ENCODE measurements at places on chromosomes 1 and 21. TPM values are rescaled to one million over a fixed set of nuclear protein-coding genes. Genes with fewer than 3 reads are reported as not detected.

The SNX7 gene
- total RNA-seq, result 9.8 TPM

DNA sequence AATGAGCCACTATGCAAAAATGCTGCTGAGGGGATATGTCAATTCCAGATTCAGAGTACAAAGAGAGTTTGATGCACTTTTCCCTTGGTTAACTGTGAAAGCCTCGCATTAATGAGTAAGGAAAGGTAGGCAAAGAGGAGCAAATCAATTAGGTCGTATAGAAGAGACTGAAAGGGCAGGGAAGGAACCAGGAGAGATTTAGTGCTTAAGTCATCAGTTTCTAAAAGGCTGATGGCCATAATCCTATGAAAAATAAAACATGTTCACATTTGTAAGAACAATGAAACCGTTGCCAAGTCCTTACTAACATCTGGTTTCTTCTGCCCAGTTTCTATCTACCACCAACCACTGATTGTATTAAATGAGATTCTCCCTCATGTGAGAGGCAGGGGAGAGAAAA lies 118.4 kb upstream of the PALMD start:
- no peak for DNase-seq

The CCDC185 gene
- total RNA-seq, result not detected

DNA sequence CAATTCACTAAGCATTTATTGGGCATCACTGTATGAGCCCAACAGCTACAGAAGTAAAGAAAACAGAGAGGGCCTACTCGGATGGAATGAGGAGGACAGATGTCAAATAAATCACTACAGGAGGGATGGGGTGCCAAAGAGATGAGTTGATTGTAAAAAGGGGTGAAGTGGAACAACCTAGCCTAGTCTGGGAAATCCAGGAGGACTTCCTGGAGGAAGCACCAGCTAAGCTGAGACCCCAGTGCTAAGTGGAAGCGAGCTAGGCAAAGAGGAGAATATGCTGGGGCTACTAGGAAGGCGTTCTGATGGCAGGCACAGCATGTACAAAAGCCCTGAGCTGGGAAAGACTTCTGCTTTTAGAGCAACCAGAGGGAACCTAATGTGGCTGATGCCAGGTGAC lies 42.1 kb downstream of the TAS1R2 start:
- DNase-seq, result no peak

- DNase-seq, result no peak
Observed at GRCh38 chr1:149940427-149940826, 3.7 kb upstream of the MTMR11 start.

- no peak for DNase-seq
Observed at GRCh38 chr1:27656157-27656893, 15.7 kb downstream of the IFI6 start.

GRCh38 chr1:38728585-38728908 lies 131.0 kb downstream of the RRAGC start:
- no peak for DNase-seq

DNA sequence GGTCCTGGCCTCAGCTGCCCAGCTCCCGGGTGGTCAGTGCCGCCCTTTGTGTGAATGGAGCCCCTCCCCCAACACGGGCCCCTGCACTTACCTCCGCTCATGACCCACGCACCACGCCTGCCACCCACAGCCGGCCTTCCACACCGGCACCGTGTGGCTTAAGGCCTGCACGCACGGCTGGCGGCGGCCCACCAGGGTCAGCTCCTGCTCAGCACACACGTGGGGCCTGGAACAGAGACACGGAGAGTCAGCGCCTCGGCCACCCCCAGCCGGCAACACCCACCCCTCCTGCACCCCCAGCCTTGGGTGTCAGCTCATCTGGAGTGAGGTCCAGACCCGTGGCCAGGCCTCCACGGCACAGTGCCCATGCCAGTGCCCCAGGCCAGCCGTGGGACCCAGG lies 8.9 kb downstream of the MEGF6 start:
- no peak for DNase-seq

The CCDC27 gene
- total RNA-seq, result not detected

The PLA2G4A gene
- total RNA-seq, result 2.4 TPM

DNA sequence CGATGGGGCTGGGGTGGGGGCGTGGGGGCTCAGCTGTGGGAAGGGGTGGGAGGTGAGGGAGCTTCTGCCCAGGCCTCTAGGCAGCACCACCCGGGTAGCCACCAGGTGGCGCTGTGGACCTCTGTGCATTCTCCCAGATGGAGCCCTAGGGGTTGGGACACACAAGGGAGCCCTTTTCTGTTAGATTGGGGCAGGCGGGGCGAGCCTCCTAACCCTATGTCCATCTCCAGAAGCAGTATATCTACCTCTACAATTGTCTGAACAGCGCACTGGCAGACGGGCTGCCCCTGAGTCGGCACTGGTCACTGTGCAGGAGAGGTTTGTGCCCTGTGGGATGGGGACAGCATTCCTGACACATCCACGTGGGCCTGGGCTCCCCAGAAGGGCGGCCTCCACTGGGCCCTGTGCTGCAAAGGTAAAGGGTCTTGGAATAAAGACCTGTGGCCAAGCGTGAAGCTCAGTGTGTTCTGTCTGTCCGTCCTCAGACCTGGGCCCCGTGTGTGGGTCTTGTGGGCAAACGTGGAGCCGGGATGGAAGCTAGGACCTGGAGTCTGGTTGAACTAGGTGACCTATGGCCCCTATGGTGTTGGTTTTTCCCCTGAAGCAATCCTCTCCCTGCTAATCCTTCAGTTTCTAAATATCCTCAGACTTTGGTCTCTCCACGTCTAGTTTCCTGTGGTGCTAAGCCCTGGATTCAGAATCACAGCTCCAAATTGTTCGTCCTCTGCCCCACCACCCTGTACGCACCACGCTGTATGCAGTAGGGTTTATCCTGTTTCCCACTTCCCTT lies 4.4 kb upstream of the LGR6 start:
- DNase-seq, result peak; percentile 82

The KRTAP13-2 gene
- total RNA-seq, result not detected

The CD1E gene
- not detected for total RNA-seq

- DNase-seq, result no peak
Observed at GRCh38 chr21:24046829-24047443, 1560.3 kb downstream of the MRPL39 start.

The CCDC24 gene
- 5.6 TPM for total RNA-seq

The TCEA3 gene
- total RNA-seq, result 117 TPM

DNA sequence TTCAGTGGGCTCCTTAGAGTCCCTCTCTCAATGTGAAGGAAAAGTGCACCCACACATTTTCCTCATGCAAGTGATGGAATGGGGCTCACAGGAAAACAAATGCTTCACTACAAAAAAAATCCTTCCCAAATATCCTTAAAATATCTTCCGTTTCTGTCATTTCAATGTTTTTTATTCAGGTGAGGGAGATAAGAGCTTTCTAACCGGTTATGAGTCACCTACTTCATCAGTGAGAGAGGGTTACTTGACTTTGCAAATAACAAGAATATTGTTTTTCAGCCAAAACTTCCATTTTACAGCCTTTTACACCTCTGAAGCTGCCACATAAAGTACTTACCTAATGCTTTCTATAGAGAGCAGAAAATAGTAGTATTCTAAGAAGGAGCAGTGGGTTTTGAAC lies 98.3 kb upstream of the CD55 start:
- DNase-seq, result no peak

The RIPK4 gene
- total RNA-seq, result 10.0 TPM

- DNase-seq, result no peak
Observed at GRCh38 chr1:110846861-110847260, 26.1 kb upstream of the CD53 start.

The ENSA gene
- 67.4 TPM for total RNA-seq

The SYCP1 gene
- not detected for total RNA-seq

DNA sequence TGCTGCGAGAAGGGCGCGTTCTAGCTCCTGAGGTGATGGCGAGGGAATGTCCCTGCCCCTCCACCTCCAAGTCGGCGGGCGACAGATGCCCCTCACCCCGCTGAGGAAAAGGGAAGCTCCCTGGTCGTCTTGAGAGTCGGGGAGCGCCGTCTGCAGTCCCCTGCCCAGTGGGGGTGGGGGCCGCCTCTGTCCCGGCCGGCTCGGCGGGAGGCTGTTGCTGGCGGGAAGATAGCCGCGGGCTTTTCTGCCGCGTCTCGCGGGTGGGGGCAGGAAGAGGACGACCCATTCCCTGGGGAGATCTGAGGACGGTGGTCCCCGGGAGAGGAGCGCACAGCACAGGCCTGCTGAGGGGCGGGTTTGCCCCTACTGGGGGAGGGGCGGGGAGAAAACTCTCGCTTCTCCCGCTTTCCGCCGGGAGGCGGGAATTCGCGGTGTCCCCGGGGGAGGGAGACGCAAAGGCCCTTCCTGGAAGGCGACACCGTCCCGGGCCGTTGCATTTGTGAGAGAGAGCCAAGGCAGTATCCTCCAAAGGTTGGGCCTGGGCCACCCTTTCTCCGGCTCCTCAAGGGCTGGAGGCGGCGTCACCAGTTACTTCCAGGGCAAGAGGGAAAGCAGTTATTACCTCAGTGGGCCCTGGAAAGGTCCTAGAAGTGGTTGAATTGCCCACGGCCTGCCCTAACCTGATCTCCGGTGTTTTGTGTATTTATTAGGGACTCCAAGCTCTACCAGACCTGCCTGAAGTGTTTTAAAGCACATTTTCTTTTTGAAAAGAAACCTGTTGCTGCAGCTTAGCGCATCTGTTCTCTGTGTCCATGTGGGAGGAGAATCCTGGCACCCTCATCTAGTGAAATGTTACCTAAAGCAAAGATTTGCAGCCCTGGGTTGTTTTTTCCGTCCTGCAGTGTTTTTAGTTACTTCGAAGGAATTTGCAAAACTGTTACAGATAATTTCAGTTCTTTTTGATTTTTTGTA lies 648 bp downstream of the S100PBP start:
- peak; percentile 72 for DNase-seq

The HAO2 gene
- not detected for total RNA-seq

DNA sequence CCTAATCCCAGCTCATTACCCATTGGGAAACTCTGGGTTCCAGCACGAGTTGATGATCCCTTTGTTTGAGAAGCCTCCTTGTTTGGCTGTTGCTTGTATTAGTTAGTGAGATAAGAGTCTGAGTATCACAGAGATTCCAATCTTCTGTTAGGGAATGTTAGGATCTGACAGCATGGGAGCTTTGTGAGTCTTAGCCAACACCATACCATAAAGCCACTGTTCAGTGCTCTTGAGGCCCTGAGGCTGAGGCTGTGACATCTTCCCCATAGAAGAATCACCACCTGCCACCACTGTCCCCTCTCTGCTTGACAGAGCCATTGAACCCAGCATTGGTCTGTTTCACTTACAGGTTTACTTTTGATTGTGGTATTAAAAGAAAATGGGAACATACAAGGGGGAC lies 29.3 kb upstream of the NFASC start:
- DNase-seq, result no peak

DNA sequence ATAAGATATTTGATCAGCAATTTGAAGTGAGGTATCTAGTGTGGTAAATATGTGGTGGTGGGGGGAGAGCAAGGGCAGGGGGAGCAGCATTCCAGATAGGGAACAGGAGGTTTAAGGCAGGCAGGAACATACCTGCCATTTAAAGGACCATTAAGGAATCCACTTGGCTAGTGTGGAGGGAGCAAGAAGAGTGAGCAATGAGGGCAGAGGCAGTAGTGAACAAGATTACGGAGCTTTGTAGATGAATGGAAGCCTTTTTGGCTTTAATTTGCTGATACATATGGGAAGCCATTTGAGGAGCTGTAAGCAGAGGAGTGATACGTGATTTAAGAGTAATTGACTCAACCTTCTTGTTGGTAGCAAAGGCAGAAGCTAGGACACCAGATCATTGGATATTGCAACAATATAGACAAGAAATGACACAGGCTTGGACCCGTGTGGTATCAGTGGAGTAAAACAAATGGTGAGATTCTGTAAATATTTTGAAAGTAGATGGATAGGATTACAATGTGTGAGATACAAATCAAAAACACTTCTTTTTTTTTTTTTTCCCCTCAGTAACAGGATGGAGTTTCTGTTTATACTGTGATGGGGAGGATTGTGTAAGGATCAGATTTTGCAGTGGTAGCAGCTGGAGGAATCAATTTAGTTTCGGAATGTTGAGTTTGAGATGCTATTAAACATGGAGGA lies 73.8 kb upstream of the B3GALT2 start:
- DNase-seq, result no peak

The AXDND1 gene
- 0.26 TPM for total RNA-seq

- DNase-seq, result no peak
Observed at GRCh38 chr21:19899645-19900044, 1098.6 kb upstream of the NCAM2 start.

GRCh38 chr1:30895382-30895943 lies 13.1 kb downstream of the SDC3 start:
- no peak for DNase-seq

DNA sequence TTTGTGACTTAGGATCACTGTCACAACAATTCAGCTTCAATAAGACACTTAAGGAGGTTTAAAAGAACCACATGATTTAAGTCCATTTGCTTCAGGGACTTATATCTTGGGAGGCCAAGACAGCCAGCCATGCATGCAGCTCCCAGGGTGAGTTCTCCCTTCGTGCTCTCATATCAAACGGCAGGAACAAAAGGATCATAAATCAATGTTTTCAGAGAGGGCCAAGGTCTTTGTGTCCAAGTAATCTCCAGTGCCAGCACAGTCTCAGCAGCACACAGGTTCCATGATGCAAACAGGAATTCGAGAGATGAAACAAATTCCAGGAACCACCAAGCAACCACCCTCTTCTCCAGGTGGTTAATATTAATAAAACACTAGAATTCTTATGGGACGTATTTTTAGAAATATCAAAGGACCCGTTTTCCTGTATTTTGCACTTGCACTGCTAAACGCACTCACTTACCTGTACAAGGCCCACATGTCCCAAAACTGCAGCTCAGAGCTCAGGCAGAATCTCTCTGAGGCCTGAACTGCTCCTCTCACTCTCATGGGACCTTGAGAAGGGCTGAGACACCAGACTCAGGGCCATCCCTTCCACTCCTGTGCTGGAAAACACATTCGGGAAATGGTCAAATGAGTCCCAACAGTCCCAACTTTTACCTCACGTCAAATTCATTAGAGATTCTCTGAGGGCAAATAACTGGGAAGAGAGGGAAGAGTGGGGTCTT lies 100.0 kb upstream of the RAB4A start:
- no peak for DNase-seq

- DNase-seq, result no peak
Observed at GRCh38 chr1:1981142-1981500, 22.5 kb downstream of the CFAP74 start.

GRCh38 chr1:22615886-22616285 lies 20.5 kb upstream of the C1QA start:
- no peak for DNase-seq

DNA sequence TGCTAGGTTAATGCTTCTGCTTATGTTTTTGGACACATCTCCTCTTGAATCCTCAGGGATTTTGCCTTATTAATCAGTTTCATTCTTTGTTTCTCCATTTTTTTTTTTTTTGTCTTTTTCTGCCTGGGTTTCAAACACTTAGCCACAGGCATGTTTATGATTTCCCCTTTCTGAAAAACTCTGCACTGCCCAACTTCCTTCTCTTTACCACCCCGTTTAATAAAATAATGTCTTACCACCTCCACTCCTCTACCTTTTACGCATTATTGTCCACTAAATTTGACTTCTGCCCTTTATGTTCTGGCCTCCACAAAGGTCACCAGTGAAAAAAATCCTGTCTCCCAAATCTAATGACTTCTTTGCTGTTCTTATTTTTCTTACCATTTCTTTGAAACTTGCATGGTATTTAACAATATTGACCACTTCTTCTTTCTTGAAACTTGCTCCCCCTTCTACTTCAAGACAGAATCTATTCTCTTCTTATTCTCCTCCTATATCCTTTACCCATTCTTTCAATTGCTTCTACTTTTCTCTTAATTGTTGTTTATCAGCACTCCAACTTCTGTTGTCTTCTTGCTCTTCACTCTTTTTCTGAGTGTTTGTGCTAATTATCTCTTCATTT lies 150.3 kb downstream of the TNFSF18 start:
- DNase-seq, result no peak

- no peak for DNase-seq
Observed at GRCh38 chr1:202355944-202356553, 7.5 kb downstream of the PPP1R12B start.

- DNase-seq, result no peak
Observed at GRCh38 chr1:117501281-117501680, 104.6 kb upstream of the TENT5C start.

Data from pancreas (tissue), 10 donors.